Naive thymus-derived CD8-positive, alpha-beta T cell (primary cell): ENCODE measurements at places on chromosomes 1 and 21.

DNA sequence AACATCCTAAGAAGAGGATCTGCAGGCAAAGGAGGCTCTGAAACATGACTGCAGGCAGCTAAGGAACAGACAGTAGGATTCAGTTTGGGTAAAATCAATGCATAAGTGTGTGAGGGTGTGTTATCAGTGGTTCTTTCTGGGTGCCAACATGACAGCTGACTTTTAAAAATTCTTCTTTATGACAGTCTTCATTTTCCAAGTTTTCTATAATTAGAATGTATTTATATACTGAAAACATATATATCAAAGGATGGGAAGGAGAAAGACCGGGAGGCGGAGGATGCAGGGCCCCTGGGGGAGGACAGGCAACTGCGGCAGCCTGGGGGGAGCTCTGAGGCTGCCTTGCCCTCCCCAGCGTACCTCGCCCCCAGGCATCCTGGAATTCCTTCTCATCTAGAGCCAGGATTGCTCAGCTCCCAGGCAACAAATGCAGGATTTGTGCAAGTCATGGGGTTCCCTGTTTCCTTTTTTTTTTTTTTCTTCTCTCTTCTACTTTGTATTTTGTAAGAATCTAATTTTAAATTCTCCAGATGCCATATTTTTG lies 104.8 kb downstream of the CSMD2 start:
- no peak for DNase-seq

DNA sequence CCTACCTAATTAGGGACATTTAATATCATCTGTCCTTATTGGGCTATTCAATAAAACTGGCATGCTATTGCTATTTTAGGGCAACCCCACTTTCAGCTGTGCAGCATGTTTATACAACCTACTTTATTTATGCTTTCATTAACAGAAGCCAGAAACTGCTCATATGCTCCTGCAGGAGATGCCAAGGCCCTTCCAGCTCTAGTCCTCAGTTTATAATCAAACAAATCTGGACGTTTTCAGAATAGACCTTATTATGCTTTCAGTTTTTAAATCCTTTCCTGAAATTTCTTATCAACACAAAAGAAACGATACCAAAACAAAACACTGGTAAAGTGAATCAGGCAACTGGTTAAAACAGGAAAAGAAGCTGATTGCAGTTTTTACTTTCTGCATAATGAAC lies 53.2 kb downstream of the PTGS2 start:
- DNase-seq = no peak

GRCh38 chr1:16204634-16205333 lies 7.7 kb downstream of the ARHGEF19 start:
- DNase-seq = no peak

- DNase-seq = no peak
These were observed 20.8 kb downstream of the ACADM start for GRCh38 chr1:75745276-75745675.

GRCh38 chr1:242240077-242240476 lies 241.2 kb upstream of the MAP1LC3C start:
- no peak for DNase-seq

DNA sequence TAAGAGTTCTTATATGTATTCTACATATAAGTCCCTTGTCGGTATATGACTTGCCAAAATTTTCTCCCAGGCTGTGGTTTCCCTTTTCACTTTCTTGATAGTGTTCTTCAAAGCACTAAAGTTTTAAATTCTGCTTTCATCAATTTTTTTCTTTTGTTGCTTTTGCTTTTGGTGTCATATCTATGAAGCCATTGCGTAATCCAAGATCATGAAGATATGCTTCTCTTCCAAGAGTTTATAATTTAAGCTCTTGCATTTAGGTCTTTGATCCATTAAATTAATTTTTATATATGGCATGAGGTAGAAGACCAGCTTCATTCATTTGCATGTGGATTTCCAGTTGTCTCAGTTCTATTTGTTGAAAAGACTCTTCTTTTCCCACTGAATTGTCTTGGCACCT lies 22.2 kb downstream of the DESI2 start:
- DNase-seq = no peak
